ENCODE measurements at places on chromosomes 2 and 18. TPM values are rescaled to one million over a fixed set of nuclear protein-coding genes. Genes with fewer than 3 reads are reported as not detected.

The KCNK3 gene
- 0.05 TPM for total RNA-seq

The ARHGEF4 gene
- 0.33 TPM for total RNA-seq

DNA sequence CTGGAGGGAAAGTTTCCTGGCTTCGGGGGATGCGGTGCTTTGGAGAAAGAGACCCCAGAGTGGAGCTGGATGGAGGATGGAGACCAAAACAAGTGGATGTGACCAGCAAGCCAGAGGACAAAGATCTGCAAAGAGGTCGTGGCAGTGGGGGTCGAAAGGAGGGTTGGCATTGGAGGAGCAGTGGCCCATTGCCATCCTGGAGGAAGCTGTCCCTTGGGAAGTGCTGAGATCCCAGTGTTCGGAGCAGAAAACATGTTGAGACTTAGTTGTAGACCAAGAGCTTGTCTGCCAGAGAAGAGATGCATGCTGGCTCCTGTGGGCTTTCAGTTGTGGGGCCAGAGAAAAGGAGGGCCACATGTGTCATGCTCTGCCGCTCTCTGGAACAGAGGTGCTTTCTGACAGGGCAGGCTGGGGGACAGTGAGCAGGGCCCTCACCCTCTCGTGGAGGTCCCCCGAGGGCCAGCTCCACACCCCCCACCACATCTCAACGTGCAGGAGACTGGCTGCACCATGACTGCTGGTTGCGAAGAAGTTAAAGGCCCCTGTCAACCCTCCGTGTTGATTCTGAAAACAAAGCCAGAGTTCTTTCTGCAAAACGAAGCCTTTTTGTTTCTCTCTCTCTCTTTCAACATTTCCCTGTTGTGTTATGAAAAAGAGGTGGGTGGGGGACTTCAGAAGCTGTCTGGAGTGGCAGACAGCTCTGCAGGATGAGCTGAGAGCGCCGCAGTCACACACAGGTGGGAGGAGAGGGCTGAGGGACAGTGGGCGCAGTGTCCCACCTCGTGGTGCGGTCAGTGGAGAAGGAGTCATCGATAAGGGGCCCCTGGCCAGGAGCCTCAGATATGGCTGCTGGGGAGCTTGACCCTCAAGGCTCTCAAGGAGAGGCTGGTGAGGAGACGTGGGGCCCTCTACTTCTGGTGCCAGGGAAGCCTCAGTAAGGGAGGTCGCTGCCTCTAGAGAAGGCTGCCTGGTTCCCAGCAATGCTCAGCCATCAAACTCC lies 77.6 kb upstream of the BCL2L11 start:
- no peak for DNase-seq

DNA sequence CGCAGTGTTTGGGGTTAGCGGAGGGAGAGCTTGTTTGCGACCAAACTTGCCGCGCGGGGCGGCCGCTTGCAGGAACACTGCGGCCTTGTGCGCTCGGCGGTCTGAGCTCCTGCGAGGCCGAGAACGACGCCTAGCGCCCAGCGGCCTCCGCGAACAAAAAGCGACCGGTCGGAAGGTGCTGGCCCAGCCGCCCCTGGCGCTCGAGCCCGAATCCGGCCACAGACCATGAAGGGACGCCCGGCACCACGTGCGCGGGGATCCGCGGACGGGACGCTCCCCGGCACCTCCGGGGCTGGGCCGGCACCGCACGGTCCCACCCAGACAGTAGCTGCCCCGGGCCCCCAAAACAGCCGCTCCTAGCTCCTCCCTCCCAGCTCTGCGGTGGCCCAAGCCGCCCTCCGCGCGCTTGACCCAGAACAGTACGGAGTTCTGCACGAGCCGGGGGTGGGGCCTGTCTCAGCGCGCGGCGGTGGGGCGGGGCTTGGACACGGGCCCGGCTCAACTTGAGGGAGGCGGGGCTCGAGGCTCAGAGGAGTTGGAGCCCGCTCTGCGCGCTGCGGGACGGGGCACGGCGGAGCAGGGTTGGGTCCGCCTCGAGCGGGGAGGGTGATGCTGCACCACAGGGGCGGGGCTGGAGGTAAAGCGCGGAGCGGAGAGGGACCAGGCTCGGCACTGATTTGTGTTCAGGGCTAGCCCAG lies 664 bp upstream of the IMPA2 start:
- DNase-seq, result peak; percentile 93

GRCh38 chr2:118274841-118275510 lies 186.7 kb downstream of the INSIG2 start:
- DNase-seq, result no peak

DNA sequence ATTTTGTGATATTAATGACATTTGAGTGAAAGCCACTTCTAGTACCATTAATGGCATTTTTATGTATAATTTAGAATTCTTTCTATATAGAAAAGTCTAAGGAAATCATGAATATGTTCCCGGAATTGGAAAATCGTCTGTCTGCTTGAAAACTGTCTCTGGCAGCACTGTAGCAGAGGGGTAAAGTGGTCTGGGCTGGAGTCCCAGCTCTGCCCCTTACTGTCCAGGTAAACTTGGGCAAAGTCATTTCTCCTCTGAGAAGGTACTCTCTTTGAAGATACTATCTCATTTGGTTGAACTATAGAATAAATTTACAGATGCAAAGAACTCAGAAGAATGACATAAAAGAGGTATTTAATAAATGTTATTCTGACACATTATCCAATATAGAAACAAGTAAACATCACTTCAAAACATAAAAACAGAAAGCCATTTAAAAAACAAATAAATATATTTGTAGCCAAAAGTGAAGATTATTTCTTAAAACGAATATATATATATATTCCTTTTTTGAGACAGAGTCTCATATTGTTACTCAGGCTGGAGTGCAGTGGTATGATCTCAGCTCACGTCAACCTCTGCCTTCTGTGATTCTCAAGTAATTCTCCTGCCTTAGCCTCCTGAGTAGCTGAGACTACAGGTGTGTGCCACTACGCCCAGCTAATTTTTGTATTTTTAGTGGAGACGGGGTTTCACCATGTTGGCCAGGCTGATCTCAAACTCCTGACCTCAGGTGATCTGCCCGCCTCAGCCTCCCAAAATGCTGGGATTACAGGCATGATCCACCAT lies 149.8 kb upstream of the ITGA4 start:
- no peak for DNase-seq

DNA sequence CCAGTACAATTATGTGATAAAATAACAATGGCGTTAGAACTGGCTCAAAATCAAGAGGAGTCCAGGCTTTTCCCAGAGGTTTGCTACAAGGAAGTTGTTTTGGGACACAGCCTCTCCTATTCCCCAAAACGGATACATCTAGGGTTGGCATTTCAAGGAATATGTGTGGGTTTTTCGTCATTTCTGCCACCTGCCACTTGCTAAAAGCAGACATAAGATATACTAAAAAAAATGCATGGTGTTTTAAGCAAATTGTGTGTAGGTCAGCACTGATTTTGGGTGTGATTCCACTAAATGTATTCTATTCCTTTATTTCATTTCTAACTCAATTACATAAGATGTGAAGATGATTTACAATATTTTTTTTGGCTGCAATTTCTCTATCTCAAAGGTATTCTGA lies 36.4 kb upstream of the GCG start:
- DNase-seq, result no peak

- no peak for DNase-seq
These were observed 177.7 kb upstream of the TWIST2 start for GRCh38 chr2:238670111-238670585.

All from dermis blood vessel endothelial cell (primary cell).